SIG-M5 (cell line): ENCODE measurements at places on chromosomes 6 and 20.

DNA sequence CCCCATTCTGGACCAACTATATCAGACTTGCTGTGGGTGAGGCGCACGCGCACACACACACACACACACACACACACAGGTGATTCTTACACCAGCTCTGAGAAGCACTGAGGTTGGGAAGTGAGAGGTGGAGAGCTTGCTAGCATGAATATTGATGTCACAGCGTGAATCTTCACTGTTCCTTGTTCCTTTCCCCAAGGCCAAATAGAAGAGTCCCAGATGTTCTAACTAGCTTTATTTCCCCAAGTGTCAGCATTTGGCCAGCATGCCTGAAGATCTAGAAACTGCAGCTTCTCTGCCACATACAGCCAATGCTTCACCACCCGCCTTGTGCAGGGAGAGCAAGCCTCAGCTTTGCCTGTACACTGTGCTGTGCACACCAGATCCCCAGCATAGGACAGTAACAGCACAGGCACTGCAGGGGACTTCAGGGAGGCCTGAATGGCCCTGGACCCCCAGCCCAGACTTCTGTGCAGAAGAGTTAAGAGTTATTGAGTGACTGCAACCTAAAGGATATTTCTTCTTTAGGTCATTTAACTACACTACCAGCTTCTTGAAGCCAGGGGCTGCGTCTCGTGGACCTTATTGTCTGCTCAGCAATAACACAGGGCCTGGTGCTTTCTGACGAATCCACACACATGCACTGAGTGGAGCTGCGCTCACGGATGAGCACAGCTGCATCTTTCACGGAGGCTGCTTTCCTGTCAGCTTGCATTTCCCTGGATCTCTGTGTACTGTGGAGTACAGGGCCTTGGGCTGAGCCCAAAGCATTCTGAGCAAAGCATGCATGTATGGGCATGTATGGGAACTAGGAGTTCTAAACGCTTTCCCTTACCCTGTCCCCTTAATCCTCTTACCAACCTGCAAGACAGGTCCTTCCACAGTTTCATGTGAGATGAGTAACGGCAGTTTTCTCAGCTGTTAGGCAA, 13.9 kb upstream of the CD93 start:
- no peak for DNase-seq

DNA sequence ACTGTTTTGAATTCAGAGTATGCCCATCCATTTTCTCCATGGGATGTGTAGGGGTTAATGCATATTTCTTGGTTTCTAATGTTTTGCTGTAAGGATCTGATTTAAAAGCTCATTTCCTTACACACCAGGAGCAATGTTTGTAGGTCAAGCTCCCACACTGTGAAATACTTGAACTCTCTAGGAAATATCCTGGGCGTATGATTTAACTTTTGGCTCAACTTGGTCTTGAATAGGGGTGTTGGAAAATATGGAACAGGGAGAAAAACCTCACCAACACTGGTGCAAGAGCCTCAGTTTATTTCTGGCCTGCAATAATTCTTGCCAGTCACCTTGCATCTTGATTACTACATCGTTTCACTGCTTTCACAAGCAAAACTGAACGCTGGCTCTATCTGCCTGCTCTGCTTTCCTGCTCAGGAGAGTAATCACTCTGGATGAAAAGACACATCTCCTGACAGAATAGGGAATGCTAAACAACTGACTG, 25.1 kb upstream of the RFPL4B start:
- no peak for DNase-seq

DNA sequence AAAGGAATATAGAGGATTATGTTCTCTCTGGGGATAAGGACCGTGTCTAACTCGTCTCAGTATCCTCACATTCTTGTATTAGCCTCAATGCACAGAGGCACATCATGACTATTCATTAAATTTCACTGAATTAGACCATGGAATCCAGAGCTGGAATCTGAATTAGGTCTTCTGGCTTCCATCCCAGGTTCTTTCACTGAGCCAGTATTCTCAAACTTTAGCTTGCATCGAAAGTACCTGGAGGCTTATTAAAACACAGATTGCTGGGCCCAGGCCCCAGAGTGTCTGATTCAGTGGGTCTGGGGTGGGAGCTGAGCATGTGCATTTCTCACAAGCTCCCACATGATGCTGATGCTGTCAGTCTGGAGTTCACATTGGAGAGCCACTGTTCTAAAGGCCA, 142.0 kb downstream of the UST start:
- DNase-seq = no peak

GRCh38 chr6:31152781-31153180, 4.8 kb downstream of the CCHCR1 start:
- DNase-seq = no peak

DNA sequence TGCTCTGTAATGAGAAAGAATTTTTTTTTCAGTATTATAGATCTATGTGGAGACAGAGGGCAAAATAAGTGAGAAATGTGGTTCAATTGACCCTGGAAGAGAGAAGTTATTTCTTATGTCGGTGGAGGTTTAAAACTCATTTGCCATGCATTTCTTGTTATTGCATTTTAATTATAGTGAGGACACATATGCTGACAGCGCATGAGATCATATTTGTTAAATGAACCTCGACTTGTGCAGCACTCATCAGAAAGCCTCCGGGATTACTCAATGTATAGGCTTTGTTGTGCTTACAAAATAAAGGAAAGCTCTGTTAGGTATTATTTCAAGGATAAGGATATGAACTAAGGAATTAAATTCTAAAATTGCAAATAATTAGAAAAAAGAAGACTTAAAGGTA, 915.1 kb upstream of the MAP3K7 start:
- DNase-seq = no peak

DNA sequence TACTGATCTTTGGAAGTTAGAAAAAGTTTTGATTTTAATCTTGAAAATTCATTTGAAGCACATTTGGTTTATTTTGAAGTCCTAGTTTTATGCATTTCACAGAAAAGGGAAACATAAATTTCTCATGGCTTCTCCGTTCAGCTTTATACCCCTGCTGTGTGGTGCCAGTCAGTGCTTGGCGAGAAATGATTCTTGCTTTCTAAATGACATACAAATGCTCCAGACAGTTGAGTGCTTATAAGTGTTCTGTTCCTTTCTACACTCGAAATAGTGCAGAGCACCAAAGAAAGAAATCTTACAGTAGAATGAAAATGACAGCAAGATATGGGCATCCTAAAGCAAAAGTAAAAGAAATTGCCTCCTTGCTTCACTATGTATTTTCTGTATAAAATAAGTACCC, 9.0 kb upstream of the ZNF292 start:
- DNase-seq = no peak

- no peak for DNase-seq
Measured at GRCh38 chr6:52976591-52977035, 18.5 kb downstream of the GSTA4 start.

GRCh38 chr6:38567436-38567835, 72.3 kb downstream of the BTBD9 start:
- no peak for DNase-seq

DNA sequence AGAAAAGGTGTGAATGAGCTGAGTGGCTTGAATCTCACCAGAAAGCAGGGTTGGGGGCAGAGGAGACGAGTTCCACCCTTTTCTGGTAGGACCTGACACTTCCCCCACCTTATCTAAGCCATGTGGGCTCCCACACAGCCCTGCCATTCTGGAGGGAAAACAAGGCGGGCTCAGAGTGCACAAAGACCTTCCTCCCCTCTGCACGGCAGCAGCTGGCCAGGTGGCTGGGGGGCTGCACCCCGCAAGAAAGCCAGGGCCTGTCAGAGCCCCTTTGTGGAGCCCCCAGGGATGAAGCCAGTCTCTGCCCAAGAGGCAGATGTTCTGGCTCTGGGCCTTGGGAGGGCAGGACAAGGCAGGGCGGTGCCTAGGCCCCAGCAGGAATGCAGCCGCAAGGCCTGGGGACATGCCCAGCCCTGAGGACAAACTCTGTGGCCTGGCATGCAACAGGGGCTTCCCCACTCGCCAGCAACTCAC, 48.4 kb upstream of the DSN1 start:
- no peak for DNase-seq

GRCh38 chr6:24757611-24758010, 17.1 kb upstream of the GMNN start:
- DNase-seq = no peak

- DNase-seq = no peak
Measured at GRCh38 chr6:154167126-154167525, 128.1 kb downstream of the OPRM1 start.

GRCh38 chr6:167409079-167409478, 84.2 kb downstream of the TTLL2 start:
- no peak for DNase-seq

GRCh38 chr6:28124350-28124970, at the start of gene ZSCAN16:
TSS of gene ZSCAN16 (plus strand) at chr6:28124609. CDS start at chr6:28125444, 835 bp downstream.
- DNase-seq = no peak

DNA sequence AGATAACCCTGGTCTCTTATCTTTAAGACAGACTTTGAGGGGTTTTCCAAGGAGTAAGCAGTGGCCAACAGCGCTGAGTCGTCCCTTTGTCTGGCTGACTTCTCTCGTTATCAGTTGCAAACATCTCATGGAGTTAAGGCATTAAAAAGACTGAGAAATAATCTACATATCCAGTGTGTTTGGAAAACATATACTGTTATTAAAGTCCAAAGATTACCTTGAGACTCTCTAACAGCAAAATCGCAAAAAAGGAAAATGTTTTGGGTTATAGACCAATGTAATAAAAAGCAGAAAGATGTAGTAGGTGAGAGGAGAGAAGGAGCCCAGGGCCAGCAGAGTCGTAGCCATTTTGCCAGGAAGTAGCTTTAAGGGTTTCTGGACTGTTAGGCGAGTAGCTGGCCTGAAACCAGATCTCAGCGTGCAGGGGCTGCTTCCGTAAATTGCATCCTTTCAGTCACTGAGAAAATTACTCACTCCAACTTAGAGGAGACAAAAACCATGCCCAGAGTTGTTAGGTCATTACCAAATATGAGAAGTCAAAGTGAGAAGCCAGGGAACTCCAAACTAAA, 24.6 kb downstream of the MYLK4 start:
- no peak for DNase-seq

- DNase-seq = no peak
Measured at GRCh38 chr20:23116311-23117089, 30.4 kb upstream of the CD93 start.

DNA sequence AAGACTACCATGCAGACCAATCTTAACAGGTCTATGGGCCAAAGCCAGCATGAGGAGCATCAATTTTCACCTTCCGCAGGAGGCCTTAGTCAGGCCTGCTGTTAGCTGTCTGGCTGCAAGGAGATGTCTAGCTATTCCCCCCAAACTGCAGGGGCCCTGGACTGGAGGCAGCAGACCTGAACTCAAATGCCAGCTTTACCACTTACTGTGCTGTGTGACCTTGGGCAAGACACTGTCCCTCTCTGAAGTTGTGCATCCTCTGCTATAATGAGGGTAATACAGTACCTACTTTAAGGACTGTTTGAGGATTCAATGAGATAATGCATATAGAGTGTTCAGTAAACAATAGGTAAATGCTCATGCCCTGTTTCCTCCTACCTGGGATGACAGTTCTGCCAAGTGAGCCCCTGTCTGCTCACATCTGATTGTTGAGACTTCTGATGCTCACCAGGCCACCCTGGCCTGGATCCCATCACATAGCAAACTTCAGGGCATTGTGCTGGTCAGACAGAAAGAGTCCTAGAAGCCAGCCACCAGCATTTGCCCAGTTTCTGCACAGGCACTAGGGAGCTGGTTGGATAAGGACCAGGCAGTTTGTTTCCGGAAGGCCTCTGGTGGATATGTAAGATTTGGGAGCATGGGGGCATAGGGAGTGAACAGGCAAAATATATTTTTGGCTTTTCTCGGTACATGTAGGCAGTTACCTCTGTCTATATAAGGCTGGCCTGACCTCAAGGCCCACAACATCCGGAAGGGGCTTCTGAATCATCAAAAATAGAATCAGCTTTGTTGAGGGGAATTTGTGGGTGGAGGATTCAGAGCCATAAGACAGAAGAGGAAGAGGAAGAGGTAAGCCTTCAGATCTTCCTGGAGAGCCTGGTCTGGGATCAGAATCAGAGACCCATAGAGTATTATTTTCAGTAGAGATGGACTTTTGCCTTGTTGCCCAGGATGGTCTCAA, 2.3 kb upstream of the OCSTAMP start:
- DNase-seq = peak; percentile 64

DNA sequence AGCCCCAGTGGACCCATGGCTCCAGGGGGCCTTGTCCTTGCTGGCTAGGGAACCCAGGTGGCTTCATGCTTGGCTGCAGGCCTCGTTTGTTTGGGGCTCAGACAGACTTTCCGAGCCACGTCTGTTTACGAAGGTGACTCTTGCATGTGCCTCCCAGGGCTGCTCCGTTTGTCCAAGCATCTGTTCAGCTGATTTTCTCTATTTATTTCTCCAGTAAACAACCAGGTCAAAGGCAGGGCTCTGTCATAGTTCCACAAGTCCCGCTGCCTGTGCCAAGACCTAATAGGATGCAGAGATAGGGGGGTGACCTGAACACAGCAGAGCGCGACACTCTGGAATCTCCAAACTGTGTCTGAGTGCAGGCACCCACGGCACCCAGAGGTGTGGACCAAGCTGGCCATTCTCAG, 12.8 kb upstream of the SPO11 start:
- no peak for DNase-seq

DNA sequence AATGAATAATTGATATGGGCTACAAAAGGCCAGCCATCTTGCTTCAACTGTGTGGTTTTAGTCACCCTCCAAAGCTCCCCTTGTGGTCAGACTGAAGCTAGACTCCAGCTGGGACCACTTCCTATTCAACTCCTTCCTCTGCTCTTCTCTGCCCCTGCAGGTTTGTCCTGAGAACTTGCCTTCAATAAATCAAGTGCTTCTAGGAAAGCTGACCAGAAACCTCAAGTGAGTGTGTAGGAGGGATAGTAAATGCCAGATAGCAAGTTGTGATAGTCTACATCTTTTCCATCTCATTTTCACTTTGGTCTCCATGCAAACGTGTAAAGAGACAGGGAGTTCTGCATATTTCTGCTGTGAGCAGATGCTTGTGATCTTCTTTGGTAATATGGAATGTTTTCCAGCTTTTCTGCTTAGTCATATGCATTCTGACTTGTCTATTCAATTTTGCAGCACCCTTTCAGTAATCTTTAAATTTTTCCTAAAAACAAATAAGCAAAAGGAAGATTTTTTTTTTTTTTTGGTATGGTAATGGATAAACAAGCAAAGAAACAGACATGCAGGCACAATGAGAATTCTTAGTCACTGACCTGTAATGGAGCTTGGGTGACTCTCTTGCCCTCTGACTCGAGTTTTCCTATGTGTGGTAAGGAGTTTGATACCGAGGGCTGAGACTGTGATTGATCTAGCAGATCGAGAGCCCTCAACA, 201.3 kb upstream of the BTBD3 start:
- DNase-seq = no peak

GRCh38 chr20:47196091-47197081, 160.1 kb downstream of the ZMYND8 start:
- no peak for DNase-seq

DNA sequence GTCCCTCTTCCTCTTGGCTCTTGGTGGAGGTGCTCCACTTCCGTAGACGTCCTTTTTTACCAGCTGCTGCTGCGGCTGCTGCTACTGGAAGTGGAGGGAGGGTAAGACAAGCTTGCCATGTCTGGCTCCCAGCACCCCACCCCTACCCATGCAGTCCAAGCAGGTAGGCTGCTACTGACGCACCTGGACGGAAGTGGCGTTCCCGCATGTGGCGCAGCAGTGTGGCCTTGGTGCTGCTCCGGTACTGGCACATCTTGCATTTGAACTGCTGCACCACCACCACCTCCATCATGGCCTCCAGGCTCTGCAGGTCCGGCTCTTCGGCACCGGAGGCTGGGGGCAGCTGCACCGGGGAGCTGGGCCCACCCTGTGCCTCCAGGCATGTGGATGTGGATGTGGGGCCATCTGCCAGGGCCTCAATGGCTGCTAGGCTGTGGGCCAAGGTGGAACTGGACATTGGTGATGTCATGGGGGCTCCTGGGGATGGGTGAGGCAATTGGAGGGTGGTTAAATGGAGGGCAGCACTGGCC, 4.4 kb downstream of the ZNF335 start:
- no peak for DNase-seq
